Fibroblast of skin of right biceps (primary cell): ENCODE measurements at places on chromosomes 4 and X.
A peak's percentile ranks its signal among the peaks of the same experiment; 100 is the strongest.

GRCh38 chr4:111066887-111067286 lies 444.0 kb upstream of the PITX2 start:
- DNase-seq = peak; percentile 76

DNA sequence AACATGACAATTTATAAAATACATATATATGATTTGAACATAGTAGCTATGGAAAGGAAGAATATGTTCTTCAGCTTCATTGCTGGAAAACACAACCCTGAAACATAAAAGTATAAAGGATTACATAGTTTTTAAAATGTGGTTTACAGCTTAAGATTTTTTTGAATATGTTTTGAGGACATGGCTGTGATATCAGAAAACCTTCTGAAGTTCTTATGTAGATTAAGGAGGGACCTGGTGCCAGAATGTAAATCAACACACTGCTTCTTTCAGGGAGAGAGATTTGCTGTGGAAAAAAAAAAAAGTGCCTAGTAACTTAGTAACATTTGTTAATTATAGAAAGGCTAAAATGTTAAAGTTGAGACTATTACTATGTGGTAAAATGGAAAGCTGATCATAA lies 1261.8 kb downstream of the ADGRL3 start:
- no peak for DNase-seq

GRCh38 chr4:61922766-61923165 lies 722.6 kb downstream of the ADGRL3 start:
- DNase-seq = no peak

DNA sequence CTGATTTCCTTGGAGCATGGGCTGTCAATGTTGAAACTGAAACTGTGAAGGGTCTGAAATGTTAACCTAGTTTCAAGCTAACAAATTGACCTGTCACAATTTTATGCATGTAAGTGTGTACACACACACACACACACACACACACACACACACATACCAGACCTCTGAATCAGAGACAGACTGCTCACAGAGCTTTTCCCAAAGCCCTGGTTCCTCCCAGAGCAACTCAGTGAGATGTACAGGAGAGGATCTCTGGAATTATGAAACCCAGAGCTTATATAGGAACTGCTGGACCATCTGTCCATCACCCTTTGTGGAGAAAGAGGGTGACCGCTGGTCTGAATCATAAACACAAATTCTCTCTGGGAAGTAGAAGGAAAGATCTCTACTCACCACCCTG lies 228.1 kb upstream of the PRPS2 start:
- peak; percentile 54 for DNase-seq

- DNase-seq = no peak
Measured at GRCh38 chr4:73801692-73802091, 34.8 kb upstream of the CXCL6 start.

DNA sequence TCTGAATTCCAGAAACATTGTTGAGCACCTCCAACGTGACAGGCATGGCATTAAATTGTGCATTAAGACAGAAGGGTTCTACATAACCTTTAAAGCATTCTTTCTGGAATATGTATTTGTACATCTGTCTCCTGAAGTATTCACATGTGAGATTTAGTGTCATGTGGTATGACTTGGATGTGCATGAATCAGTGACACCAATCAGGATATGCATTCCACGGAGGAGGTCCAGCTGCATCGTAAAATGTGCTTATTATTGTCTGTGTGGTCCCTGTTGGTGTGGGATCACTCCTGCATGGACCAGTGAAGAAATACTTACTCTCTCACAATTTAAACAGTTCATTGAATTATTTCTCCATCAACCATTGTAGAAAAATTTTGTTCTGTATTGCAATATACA lies 149.0 kb downstream of the MID1 start:
- DNase-seq = peak; percentile 58

- peak; percentile 85 for DNase-seq
Measured at GRCh38 chrX:93673056-93673868, at the start of gene NAP1L3. TSS of gene NAP1L3 (minus strand) at chrX:93673578. CDS start at chrX:93673304, 274 bp downstream.

- no peak for DNase-seq
Measured at GRCh38 chr4:38794051-38794450, 10.5 kb downstream of the TLR1 start.

GRCh38 chrX:97995834-97996233 lies 1112.1 kb downstream of the RPA4 start:
- DNase-seq = no peak

GRCh38 chrX:137234651-137235402 lies 201.0 kb upstream of the GPR101 start:
- DNase-seq = no peak

GRCh38 chrX:103687696-103688201 lies 1.2 kb upstream of the MORF4L2 start:
- DNase-seq = peak; percentile 81

DNA sequence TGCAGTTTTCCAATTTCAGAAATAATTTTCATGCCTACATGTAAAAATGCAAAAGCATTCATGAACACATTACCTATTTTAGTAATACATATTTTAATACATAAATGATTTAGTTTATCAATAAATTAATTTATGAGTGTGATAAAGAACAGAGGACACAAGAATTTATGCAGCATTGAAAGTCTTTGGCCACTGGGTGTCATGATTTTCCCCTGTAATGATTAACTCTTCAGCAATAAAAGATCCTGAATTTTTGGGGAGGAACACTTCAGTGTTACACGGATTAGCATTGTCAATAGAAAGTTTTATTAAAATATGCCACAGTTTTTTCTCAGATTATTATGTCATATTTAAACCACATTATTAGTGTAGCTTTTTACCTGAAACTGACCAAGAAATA lies 8.6 kb upstream of the VCX2 start:
- no peak for DNase-seq

DNA sequence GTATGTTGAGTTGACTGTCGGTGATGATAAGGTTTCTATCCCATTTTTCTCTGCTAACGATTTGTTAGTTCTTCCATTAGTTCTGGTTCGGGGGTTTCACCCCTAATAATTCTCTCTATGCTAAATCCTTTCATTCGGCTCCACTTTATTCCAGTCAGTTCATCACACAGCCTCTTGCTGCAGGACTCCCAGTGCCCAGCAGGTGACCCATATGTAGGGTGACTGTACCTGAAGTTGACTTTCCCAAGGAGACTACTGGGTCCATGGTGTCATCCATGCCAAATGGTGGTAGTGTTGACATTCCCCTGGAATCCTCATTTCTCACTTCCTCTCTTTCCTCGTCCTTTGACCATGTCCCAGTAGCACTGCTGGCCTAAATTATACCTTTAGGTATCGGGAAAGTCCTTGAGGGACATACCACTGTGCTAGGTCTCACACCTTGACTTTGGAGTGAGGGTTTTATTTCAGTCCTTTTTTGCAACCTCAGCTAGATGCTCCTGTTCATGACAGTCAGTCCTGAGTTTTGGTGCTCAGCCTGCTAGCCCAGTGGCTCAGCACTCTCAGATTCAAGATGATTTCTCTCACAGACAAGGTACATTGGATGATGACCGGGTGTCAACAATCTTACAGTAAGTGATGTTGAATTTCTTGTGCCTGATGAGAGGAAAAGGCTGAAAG lies 105.1 kb upstream of the ARHGAP24 start:
- no peak for DNase-seq

- no peak for DNase-seq
Measured at GRCh38 chr4:38762560-38762959, 20.2 kb downstream of the TLR10 start.

DNA sequence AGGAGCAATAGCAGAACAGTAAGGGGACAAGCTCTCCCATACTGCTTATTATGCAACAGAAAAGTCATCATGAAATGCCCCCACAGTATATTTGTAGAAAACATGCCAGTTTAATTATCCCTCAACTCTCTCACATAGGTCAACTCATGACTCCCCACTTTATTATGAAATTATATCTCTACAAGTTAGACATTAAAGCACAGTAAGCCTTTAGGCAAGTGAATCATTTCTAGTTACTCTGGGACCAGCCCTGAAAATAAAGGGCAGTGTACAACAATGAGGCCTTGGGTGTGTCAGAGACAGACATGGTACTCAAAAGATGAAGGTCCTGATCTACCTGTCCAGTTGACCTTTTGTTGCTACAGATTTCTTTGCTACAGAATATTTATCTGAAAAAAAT lies 191.9 kb downstream of the FBXW7 start:
- no peak for DNase-seq

DNA sequence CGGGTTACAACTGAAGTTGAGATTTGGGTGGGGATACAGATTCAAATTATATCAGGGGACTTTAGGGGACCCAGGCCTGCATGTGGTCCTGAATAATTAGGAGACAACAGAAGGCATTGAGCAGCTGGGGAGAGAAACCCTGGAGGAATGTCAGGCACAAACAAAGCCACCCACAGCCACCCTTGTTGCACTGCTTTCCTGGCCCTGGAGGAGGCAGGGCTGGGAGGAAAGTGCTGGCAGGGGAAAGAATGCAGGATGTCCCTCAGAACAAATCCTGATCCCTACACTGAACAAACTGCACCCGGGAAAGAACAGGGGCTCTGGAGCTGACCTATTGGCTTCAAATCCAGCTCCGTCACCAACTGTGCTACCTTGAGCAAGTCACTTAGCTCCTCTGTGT lies 214.1 kb upstream of the ATP6AP2 start:
- DNase-seq = no peak

- no peak for DNase-seq
Measured at GRCh38 chrX:22118161-22118830, 86.2 kb downstream of the PHEX start.

DNA sequence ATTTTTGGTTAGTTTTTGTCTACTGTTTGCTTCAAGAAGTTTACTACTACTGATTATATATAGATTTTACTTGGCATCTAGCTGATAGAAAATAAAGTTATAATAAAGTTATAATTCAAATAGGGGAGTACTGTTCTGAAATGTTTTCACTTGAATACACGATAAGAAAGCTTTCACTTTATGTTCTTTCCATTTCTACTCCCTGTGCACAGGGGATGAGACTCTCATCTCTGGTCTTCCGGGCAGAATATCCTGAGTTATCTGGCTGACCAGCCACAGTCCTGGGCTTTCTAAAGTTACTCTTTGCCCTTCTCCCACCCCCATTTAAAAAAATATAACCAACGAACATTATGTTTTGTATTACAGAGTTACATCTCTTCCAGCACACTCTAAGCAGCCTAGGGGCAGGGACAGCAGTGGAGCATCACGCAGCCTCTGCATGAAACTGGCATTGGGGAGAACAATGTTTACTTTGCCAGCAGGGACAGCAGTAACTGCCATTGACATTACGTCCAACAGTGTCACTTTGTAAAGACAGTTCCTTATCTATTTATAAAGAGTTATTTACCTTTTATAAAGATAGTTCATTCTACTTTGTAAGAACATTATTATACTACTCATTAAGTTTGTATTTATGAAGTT lies 64.3 kb downstream of the METTL14 start:
- no peak for DNase-seq

DNA sequence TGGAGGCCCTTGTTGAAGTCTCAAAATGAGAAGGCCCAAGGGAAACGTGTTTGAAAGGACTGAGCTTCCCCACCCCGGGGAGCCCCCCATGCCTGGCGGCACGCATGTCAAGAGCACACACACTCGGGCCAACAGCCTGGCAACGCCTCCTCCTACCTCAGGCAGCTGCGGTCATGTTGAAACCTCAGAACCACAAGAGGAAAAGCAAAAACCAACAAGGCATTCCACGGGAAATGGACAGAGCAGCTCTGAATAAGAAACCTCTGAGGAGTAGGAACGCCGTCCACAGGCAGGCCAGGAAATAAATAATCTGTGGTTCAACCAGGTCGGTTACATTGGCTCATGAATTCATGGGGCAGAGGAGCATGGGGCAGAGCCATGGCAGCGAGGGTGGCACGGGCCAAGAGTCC lies 95.7 kb upstream of the AFAP1 start:
- DNase-seq = peak; percentile 31

DNA sequence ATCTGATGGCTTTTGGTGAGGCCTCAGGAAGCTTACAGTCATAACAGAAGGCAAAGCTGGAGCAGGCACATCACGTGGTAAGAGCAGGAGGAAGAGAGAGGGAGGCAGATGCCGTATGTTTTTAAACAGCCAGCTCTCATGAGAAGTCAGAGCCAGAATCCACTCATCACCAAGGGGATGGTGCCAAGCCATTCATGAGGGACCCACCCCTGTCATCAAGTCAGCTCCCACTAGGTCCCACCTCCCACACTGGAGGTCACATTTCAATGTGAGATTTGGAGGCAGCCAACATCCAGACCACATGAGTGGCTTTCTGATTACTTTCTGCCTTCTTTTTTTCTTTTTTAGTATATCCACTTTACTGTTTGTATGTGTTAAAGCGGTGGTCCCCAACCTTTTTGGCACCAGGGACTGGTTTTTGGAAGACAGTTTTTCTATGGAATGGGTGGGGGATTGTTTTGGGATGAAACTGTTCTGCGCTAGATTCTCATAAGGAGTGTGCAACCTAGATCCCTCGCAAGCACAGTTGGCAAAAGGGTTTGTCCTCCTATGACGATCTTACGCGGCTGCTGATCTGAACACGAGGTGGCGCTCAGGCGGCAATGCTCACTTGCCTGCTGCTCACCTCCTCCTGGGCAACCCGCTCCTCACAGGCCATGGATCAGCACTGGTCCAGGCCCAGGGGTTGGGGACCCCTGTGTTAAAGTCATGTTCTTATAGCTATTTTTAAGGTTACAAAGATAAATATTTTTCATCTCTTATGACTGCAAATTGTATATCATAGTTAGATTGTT lies 61.7 kb downstream of the SLIT2 start:
- no peak for DNase-seq

GRCh38 chr4:55304303-55304702 lies 41.7 kb upstream of the SRD5A3 start:
- DNase-seq = no peak

DNA sequence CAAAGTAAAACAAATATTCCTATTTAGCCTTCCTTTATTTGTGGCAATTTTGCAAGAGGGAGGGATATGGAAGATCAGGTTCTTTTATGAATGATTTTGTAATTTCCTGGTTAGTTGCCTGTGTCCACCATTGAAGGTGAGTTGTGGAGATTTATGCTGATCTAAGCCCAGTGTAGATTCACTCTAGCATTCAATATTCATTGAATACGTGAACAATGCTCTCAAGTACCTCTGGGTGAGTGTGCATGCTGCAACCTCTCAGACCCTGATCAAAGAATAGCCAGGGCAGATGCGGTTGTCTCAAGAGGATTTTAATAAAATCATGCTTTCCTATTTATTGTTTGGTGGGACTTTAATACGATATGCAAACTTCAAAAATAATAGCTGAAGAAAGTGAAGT lies 628.4 kb downstream of the SPRY1 start:
- no peak for DNase-seq

- peak; percentile 85 for DNase-seq
Measured at GRCh38 chrX:74421036-74421739, at the start of gene SLC16A2. TSS of gene SLC16A2 (plus strand) at chrX:74421493. CDS start at chrX:74421638, 145 bp downstream.

DNA sequence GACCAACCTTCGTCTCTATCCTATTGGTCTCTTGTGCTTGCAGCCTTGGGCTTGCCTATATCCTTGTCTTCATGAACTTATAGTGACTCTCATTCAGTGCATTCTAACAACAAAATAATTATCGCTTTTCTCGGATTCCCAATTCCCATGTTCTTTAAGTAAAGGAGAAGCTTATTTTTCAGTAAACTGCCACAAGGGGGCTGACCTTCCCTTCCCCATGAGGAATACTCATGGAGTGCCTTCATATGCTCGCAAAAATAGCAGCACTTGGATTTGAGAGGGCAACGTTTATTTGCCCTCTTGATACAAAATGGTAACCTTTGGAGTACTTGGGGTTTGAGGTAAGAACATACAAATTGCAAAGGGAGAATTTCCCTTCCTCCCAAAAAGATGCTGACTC lies 183.2 kb upstream of the TENT5D start:
- DNase-seq = no peak

GRCh38 chr4:96736352-96736889 lies 896.5 kb downstream of the PDHA2 start:
- peak; percentile 55 for DNase-seq

GRCh38 chr4:107866726-107867125 lies 42.0 kb downstream of the SGMS2 start:
- no peak for DNase-seq
